ENCODE measurements at places on chromosomes 4 and X.

DNA sequence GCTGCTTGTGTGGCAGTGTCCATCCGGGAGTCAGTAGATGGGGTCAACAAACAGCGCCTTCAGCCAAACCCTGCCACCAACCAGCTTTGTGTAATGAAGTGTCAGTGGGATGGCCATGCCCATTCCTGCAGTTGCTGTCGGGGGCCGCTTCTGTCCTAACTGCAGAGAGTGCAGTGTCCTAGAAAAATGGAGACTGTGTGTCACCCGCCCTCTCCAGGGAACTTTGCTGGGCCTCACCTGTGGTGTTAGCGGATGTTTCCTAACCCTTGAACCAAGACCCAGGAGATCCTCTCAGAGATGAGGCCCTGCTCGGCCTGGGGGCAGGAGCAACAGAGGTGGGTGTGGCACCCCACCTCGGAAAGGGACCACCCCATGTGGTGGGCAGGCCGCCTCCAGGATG, 35.3 kb upstream of the HGFAC start:
- DNase-seq: no peak

- no peak for DNase-seq
These were observed 205.4 kb downstream of the LDB2 start for GRCh38 chr4:16692961-16693506.

DNA sequence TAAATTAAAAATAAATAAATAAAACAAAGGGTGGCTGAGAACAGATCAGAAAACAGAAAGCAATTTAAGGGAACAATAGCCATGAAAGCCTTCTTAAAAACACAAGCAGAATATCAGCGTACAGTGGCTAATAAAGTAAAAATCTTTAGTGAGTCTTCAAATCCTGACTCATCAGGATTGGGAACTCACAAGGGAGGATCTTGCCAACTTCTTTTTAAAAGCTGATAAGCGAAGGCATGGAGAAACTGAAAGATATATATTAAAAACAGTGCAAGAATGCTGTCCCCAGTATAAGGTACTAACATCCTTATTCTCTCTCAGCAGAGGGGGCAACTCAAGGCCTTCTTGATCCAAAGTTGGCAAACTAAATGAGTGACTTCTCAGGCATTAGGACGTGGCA, 180.1 kb downstream of the DHX15 start:
- DNase-seq: no peak

DNA sequence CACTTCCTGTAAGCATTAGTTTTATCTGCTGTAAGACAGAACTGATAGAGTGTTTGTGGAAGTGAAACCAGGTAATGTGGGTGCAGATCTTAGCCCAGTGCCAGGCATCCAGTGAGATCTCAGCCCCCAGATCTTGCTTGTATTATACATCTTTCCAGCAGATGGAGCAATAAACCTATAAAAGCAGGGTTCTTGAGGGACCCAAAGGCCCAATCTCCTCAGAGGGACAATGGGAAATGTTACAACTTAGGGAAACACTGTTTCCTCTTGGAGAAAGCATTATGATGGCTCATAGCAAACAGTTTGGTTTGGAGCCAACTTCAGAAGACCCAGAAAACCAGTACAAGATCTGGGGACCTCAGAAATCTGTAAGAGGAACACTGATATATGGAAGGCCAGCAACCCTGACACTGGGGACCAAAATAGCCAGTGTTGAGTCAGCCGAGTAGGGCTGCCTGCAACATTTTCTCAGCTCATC, 206.3 kb downstream of the SLC7A11 start:
- DNase-seq: no peak

- DNase-seq: no peak
These were observed 496.9 kb downstream of the RAB28 start for GRCh38 chr4:12987284-12987683.
